ENCODE measurements at places on chromosomes 6 and 20.

DNA sequence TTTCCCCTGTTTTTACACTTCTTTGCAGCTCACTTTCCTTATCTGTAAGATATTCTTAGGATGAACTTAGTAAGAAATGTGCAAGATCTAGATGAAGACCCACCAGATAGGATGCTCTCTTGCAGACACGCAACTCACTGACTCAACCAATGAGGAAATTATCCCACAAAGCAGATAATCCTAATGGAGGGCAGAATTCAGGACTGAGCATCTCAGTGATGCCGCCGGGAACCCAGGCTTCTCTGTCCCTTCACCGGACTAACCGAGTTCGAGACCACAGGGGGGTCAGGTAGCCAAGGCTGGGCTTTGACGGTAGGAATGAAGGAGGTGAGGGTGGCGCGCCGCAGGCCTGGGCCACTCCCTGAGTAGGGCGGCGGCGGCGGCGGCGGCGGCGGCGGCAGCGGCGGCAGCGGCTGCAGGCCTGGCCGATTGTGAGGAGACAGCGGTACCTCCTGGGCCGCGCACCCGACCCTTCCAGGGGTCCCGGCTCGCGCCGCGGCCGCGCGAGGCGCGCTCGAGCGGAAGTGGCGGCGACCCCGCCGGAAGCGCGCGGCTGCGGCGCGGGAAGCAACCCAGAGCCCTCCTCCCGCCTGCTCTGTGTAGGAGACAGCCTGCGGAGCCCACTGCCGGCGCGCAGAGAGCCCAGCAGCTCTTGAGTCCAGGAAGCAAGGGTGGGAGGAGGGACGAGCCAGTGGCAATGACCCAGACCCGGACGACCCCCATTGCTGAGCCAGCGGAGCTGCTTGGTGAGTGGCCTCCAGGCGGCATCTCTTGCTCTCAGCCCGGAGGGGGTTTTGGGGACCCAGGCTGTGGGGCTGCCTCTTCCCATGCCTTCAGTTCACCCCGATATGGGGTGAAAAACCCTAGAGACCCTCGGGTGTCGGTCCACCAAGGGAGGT lies at the start of gene KHDC1:
Gene KHDC1, minus strand, starts transcription at position 526 of the 899 bp plus-strand sequence. CDS start 20,679 bp downstream, outside the sequence.
- no peak for DNase-seq

- DNase-seq = no peak
Measured at GRCh38 chr20:55004044-55004443, 528.7 kb downstream of the DOK5 start.

GRCh38 chr6:109579361-109579760 lies 96.3 kb upstream of the ZBTB24 start:
- DNase-seq = no peak

GRCh38 chr6:38730140-38730862 lies 15.2 kb downstream of the DNAH8 start:
- no peak for DNase-seq

DNA sequence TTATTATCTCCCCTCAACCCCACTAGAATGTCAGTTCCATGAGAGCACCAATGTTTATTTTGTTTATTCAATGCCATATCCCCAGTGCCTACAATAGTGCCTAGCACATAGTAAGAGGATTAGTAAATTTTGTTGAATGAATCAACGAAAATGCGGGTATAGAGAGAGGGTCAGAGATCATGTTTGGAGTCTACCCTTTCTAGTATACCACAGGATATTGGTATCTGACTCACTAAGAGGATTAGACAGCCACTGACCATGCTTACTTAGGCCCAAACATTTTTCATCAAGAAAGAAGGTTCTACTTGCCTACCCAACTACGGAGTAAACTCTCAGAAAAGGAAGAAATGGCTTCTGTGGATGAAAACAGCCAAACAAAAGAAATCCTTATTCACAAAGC lies 356.8 kb downstream of the BTBD9 start:
- DNase-seq = no peak

DNA sequence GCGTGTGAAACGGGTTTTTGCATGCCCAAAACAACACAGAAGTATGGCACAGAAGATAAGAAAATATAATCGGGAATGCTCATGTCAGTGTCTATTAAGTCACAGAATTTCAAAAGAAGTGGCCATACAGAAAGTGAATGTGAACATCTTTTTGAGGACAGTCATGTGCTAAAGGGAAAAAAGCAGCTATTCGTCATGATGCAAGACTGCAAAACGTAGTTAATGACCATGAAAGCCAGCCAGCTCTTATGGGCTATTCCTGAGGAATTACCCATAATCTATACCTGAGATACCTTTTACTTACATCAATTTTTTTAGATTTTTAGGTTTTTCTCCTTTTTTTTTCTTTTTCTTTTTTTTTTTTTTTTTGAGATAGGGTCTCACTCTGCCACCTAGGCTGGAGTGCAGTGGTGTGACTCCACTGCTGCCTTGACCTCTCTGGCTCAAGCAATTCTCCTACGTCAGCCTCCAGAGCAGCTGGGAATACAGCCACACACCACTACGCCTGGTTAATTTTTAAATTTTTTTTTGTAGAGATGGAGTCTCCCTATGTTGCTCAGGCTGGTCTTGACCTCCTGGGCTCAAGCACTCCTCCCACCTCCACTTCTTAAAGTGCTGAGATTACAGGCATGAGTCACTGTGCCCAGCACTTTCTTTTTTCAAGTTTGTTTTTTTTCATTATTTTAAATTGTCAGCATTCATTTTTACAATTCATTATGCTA lies 18.1 kb upstream of the ZBP1 start:
- DNase-seq = no peak

DNA sequence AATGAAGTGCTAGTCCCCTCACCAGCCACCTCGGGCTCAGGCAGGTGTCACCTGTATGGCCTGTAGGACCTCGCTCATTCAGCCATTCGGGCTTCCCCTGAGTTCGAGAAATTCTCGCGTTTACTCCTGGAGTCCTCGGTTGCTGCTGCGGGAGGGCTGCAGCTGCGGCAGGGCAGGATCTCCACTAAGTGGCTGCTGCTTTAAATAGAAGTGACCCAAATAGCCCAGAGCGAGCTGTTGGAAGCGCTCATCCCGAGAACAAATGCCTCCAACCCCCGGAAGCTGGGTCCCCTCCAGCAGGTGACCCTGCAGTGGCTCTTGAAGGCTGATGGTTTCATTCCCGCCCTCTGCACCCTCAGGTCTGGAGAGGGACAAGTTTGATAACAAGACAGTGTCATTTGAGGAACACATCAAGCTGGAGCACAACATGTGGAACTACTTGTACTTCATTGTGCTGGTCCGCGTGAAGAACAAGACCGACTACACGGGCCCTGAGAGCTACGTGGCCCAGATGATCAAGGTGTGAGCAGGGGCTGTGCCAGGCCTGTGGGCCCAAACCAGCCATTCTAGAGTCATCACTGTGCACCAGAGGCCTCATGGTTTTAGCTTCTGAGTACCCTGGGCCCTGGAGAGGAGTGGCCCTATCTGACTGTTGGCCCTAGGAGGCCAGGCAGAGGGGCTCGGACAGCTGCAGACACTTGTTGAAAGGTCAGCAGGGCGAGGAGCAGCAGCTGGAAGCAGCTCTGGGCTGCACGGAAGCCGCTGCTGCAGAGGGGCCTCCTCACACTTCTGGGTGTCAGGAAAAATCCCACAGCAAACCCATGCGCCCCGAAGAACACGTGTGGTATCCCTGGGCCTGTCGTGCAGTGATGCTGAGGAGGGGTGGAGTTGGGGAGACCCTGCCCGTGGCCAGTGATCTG lies 18.1 kb downstream of the UQCC2 start:
- no peak for DNase-seq

DNA sequence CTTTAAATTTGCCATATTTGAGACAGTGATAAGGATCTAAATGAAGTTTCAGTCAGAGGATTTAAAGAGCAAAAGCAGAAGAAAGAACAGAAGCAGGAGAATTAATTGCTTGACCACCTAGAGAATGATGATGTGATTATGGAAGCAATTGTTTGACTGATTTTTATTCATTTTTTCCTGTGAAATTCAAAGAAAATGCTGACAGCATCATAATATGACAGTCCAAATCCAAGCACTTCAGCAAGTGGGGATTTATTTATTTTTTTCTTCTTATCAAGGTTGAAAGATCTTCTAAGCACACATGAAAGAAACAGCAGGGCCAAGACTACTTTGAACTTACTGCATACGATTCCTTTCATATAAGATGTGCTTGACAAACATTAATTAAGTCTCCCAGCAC lies 125.2 kb downstream of the BMP2 start:
- no peak for DNase-seq

DNA sequence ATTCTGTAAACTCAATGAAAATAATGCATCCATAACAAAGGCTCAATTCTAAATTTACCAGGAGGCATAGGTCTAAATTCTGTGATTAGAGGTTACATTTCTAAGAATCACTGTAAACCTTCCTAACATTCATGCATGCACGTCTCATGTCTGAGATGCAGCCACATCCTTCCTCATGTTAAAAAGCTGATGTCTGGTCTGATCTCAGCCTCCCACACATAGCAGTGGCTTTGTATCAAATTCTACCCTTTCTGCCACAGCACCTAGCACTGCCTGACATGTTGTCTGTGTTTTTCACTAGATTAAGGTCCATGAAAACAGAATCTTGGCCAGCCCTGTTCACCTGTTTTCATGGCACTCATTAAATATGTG lies 171.1 kb downstream of the WDR27 start:
- DNase-seq = no peak

GRCh38 chr6:31525932-31526591 lies 2.7 kb upstream of the MCCD1 start:
- no peak for DNase-seq

DNA sequence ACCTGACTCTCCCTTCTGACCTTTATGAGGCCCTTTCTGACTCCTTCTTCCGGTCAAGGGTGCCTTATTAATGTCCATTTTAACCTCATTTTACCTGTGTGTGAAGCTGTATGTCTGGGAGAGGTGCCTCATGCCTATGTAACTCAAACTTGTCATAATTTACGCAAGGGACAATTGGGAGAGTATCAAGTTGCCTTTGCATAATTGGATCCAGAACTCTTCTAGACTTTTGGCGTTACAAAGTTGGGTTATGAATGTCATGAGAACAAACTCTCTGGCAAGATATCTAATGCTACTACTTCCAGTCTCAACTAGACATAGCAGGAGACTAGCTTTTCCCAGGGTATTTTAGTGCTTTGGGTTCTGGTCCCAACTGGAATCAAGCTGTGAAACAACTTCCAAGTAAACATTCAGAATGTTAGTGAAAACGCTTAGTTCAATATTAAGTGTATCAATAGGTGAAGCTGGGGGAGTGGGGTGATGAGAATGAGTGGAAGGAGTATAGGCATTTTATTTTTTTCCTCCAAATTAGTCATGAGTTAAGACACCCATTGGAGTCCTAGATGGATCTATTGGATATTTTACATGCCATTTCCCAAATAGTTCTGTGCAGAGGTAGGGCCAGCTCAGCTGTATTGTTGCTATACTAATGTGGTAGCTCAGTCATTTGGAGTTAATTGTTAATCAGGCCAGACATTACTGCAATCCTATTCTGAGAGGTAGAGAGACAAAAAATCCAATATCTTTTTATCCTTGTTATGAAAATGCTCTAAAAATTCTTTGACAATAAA lies 159.9 kb downstream of the TFAP2B start:
- DNase-seq = no peak

DNA sequence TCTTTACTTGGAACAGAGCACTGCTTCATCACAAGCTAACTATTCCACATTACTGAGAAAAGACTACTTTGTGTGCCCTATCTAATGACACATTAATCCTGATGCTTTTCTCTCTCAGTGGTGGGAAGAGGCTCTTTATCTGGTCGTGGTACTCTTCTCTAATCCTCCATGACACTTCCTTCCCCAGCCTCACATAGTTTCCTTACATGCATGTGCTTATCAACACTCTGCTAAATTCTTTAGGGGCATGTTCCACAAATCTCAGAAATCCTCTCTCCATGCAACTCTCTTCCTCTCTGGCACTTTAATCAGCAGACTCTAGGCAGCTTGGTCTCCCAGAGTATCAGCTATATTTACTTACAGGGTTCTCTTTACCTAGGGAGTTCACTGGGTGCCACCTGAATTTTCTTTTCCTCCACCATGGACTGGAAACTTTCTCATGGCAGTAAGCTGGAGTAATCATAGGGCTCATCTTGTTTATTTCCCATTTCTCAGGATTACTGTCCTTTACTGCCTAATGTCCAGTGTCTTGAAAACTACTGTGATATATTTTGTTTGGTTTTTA lies 27.0 kb upstream of the SLC22A2 start:
- no peak for DNase-seq

- DNase-seq = no peak
Measured at GRCh38 chr6:108543175-108543940, 17.4 kb upstream of the FOXO3 start.

DNA sequence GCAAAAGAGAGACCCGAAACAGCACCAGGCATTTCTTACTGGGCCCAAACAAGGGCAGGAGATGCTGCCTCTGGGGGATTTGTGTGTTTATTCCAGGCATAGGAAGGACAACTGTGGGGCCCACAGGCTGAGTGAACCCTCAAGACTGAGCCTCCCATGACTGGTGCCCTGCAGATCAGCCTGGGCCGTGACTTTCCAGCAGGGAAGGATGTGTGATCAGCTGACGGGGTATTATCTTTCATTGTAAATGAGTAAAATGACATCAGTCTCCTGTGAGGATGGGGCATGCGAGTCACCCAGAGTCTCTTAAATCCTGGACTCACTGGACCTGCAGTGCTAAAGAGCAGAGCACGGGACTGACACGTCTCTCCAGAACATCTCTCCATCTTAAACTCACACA lies 3.9 kb upstream of the TEAD3 start:
- no peak for DNase-seq

DNA sequence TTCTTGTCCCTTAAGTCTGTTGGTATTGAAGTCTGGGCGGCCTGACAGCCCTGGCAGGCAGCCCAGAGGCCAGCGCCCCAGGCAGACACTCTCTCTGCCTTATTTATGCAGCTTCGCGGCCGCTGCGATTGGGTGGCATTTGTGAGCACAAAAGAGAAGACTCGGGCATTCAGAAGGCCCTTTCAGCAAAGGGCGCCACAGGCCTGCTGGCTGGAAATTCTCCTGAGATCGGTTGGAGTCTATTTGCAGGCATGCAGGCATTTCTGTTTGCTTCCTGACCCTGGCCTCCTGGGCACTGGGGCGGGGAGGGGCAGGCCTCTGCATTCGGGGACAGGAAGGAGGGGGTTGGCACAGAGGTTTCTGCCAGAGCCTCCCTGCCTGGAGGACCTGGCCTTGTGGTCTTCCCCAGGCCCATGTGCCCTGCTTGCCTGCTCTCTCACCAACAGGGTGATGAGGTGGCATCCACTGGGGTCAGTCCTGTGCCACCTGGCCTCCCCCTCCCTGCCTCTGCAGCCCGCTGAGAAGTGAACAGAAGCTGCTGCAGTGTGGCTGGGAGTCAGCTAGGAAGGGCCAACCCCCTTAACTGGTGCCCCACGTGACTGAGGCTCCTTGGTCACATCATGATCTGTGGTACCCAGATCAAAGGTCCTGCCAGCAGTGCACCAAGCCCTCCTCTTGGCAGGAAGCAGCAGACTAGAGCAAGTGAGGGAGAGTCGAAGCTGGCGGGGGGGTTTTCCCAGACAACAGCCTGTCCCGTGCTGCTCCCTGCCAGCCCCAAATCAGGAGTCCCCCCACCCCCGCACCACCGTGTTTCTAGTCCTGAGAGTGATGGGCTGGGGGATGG lies 16.6 kb upstream of the CCDC167 start:
- DNase-seq = no peak

- no peak for DNase-seq
Measured at GRCh38 chr6:1439349-1439748, 50.0 kb downstream of the FOXF2 start.
